ENCODE measurements at places on chromosomes 16 and 17.

DNA sequence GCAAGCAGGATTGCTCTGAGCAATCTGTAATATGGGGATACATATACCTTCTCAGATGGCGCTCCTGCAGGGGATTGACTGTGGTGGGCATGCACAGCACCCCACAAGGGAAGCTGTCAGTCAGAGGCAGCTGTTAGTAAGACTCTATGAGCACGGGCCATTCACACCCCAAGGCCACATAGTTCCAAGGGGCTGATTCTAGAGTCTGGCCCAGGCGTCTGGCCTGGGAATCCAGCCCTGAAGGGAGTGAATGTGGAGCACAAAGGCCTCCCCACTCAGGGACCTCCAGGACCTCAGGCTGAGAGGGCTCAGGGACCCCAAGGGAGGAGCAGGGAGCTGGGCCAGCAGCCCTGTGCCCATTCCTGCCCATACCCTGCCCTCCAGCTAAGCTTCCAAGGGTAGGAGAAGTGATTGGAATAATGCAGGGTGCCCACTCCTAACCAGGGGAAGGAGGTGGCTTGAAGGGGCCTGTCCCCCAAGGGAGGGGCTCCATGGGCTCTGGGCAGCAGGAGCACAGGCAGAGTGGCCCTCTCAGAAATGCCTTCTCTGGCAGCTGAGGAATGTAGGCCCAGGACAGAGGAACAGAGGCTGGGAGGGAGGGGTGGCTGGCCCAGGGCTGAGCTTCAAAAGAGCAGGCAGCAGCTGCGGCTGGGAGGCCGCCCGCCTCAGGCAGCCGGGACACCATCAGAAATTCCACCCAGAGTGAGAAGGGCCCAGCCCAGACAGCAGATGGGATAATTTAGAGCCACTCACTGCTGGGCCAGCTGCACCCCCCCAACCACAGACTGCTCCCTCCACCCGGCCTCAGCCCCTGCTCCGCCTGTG lies 48.9 kb upstream of the MRPS23 start:
- DNase-seq, result peak; percentile 91

DNA sequence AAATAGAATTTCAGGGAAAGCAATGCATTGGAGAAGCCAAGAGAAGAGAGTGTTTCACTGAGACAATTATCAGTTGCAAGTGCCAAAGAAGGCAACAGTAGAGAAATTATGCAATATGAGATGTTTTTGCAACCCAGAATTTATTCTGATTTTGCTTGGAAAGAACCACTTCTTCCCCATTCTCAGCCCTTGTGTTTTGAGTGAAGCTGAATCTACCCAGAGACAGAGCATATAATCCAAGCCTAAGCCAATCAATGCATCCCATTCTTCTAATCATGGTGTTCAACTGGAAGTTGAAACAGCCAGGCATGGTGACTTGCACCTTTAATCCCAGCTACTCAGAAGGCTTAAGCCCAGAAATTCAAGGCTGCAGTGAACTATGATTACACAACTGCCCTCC lies 6.9 kb upstream of the SCNN1G start:
- no peak for DNase-seq

DNA sequence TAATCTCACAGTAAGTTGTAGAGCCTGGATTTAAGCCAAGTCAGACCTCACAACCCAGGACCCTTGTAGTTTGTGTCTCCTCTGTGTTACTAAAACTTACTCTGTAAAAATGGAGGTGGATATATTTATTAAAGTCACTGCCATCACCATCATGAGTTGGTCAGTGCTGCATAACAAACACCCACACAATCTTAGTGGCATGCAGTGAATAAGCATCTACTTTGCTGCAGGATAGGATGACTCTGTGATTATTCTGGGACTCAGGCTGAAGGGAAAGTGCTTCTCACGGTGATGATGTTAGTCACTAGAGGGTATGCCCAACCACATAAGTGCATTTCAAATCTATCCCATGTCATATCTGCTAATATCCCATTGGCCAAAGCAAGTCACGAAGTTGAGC lies 398.7 kb downstream of the XYLT1 start:
- no peak for DNase-seq

GRCh38 chr17:47066841-47067682 lies 88.0 kb upstream of the RPRML start:
- DNase-seq, result peak; percentile 92

DNA sequence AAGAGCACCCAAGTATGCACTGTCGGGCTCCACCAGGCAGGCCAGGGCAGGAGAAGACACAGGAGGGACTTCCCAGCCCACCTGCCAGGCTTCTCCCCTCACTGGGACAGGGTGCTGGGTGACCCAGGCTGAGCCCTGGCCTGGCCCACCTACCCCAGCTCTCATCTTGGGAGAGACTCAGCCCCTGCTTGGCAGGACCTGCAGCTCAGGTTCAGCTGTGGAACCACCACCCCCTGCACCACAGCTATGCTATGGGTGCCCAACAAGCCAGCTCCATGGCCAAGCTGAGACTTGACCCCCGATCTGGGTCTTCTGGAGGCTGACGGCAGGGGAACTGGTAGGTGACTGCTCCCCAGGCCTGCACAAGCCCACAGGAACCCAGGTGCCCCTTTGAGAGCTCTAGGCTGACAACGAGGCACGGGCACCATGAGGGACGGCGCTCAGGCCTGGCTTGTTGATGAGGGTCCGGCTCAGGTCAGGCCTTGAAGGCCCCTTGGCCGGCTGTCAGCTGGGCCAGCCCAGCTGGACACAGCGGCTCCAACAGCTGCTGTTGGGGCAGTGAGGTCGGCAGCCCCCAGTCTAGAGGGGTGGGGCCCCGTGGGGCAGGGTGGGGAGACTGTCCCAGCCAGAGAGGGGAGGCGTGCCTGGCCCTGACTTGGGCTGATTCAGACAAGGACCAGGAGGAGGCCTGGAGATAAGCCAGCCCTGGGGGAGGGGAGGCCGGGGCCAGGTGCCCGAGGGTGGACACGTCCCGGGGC lies 4.6 kb downstream of the RPUSD1 start:
- no peak for DNase-seq

DNA sequence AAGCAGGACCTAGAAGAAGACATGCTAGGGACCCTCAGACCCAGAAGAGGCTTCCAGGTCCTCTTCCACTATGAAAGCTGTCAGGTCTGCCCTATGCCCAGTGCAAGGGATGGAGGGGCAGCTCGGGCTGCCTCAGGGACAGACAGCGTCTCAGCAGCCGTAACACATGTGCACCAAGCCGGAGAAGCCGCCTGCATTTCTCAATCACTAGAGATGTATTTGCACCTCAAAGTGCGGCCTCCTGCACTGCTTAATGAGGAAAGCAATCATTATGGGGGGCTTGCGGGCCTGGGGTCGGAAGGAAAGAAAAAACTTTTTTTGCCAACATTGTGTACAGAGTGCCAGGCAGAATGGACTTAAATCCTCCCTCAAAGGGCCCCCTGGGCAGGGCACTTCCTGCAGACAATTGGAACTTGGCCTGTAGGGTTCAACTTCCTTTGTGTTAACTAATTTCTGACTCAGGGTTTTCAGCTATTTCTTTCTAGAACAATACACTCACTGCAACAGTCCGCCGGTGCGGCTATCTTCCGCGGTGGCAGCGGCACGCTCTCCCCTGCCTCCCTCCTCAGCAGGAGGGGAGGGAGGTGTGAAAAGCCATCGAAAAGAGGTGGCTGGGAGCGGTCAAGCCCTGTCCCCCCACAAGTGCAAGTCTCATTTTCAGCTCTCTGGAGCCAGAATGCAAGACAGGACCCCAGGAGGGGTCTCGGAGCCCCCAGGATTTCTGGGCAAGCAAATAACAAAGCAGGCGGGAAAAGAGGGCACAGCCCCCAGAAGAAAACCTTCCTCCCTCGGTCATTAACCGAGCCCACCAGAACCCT lies 101.2 kb downstream of the ZNF423 start:
- no peak for DNase-seq

GRCh38 chr17:61631800-61632199 lies 40.8 kb upstream of the NACA2 start:
- DNase-seq, result no peak
